ENCODE measurements at places on chromosomes 16 and 17.

DNA sequence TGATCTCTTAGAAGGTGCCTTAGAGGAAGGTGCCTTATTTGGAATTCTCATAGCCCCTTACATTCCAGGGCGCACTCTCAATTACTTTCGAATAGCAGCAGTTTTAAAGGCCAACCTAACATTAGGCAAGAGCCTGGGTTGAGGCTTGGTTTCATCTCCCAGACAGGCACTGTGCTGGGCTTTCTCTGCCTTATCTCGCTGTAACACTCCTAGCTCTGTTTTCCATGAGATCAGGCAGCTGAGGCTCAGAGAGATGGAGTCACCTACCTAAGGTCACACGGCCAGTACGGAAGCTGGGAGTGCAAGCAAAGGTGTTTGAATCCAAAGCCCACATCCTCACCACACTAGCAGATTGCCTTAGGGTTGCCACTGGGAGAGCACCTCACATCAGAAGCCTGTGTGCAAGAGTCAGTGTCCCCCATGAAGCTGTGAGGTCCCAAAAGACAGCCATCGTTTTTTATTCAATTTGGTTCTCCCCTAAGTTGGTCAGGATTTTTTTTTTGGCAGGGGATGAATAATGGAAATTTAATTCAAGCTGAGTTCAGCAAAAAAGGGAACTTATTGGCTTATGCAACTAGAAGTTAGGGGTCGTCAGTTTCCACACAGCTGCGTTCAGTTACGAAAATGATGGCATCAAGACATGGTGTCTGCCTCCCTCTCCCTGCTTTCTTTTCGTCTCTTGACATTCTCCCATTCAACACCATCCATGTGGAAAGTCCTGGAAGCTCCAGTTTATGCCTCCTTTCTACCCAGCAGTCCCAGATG, 206.4 kb downstream of the KATNIP start:
- no peak for DNase-seq

DNA sequence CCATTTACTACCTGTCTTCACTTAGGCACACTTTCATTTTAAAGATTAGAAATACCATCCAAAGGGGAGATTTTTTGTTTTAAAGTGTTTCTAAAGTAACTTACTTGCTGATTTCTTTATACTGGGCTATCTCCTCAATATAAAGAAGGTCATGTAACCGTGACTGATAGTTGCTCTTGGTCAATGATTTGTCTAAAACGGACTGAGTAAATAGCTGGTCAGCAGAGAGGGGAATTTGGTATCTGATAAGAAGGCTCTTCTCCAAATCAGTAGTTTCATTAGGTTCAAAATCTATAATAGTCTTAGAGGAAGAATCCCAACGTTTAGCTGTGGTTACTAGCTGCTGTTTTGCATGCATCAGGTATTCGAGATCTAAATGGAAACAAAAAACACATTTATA, 66.4 kb downstream of the HELZ start:
- no peak for DNase-seq

DNA sequence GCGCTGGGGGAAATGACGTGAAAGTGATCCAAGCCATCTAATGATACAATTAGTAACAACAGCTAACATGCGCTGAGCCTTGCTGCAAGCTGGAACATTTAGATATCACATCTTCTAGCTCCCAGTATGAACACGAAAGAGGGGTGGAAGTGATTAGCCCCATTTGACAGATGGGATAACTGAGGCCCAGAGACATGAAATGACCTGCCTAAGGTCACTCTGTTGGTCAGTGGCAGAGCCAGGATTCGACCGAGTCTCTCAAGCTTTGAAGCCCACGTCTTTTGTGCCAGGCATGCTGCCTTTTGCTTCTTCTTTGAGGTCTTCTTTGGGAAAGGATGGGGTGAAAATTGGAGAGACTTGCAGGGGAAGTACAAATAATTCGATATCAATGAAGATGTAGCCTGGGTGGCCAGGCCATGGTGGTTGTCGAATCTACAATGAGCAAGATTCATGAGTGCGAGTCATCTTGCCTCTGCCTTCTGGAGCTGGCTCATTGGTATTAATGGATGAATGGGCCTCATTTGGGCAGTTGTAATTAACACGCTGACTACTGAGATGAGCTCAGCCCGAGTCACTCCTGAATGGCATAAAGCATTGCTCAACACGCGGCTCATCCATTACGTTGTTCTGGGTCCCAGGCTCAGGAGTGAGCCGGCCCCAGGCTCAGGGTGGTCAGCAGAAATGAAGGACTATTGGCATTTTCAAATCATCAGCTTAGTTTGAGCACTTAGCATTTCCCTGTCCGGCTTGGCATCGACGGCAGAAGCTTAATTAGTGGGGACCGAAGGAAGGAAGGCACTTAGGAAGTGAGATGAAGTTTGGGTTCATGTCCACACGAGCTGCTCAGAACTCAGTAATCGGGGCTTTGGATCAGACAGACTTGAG, 28.0 kb upstream of the GPRC5B start:
- DNase-seq: no peak

GRCh38 chr17:64001091-64001579, 3.0 kb downstream of the PRR29 start:
- DNase-seq: no peak

- no peak for DNase-seq
Observed at GRCh38 chr16:17269439-17269838, 201.3 kb downstream of the XYLT1 start.

GRCh38 chr17:28570716-28571360, 486 bp downstream of the PIGS start:
- peak; percentile 35 for DNase-seq

DNA sequence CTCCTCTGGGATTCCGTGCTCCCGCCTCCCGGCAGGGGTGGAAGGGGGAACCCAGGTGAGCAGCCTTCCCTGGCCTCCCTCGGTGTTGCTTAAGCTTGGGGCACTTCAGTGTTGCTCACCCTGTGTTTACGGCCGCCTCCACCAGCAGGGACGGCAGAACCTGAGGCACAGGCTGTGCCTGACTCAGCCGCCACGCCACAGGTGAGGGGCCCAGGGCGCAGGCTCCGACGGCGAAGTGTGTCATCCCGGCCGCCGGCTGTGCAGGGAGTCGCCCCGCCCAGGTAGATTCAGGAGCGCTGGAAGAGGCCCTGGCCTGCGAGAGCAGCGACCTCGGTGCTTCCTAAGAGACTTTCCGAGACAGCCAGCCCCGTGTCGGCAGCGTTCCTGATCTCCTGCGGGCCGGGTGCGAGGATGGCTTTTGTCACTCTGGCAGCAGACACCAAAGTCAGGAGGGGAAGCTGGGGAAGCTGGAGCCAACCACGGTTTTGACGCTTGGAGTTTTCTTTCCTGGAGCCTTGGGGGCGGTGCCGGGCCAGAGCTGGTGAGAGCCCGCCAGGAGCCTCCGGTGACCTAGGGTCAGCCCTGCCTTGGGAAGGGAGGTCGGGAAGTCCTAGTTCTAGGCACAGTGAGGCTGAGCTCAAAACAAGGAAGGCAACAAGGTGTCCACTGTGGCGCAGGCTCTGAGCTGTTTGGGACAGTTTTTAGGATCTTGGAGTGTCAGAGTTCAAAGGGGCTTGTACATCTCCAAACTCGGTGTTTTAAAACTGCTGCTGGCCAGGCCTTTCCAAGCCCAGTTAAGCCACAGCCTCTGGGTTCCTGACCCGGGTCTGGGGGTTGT, 2.1 kb downstream of the GSE1 start:
- DNase-seq: peak; percentile 50

DNA sequence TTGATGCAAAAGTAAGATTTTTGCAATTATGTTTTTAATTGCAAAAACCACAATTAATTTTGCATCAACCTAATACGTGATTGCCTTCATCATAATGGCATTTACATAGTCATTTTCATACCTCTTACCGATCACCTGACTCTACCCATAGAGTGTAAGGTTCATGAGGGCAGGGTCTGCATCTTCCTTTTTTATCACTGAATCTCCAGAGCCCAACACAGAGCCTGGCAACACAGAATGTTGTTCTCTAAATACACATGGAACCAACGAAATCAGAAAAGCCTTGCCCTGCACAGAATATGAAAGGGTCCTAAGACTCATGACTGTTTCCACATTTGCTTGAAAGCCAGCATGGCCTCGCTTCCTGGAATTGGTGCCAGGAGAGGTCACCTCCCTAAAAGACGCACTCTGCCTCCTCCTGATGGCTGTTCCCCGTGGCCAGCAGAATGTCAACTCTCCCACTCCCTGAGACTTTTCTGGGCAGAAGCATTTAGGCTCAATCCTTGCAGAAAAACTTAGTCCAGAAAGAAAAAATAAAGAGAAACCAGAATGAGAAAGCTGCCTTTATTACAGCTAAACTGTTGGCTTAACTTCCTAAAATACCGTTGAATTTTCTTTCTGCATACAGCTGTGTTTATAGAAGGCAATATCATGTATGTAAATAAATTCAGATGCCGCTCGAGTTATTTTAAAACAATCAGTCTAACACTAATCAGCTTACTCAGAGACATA, 327.8 kb upstream of the MAF start:
- DNase-seq: no peak

Data from stimulated activated CD4-positive, alpha-beta T cell treated with anti-CD3 and anti-CD28 coated beads, Interleukin-4, amount 100 ng/mL, for 4 hours (primary cell).